ENCODE measurements at places on chromosomes 13 and 19. TPM values are rescaled to one million over a fixed set of nuclear protein-coding genes. Genes with fewer than 3 reads are reported as not detected.

Gene CLIP3
- 3.6 TPM for total RNA-seq

Gene MPHOSPH8
- total RNA-seq: 17.4 TPM

- no peak for DNase-seq
- no peaks in the 10 kb centered on the region for H3K36me3 ChIP-seq
- H3K4me1 ChIP-seq: no peaks in the 10 kb centered on the region
Observed at GRCh38 chr13:42873081-42873480, 91.7 kb downstream of the FAM216B start.

- no peak overlapping the region for H3K4me3 ChIP-seq
- no peaks in the 10 kb centered on the region for H3K4me1 ChIP-seq
- no peak overlapping the region for H3K27ac ChIP-seq
Observed at GRCh38 chr13:49652355-49653305, 24.3 kb downstream of the ARL11 start.

DNA sequence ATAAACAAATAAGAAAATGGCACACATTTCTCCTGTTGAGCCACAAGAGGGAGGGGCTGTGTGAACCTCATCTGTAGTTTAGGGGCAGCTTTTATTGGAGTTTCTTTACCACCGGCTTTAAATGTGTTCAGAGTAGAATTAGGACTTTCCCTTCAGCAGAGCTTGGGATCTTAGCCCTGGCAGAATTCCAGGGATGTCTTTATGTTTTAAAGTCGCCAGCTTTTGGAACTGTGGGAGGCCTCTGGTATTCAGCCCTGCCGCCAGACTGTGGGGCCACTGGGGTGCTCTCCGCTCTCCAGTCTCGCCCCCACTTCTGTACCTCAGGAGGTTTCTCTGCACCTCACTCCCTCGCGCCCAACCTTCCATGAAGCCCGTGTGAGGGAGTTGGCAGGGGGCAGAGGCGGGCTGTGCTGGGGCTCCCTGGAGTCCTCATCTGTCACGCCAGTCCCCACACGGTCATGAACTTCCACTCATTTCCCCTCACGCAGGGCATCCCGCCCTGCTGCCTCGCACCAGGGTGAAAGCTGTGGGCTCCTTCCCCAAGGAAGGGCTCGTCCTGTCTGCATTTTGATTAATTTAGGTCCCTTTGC lies 31.5 kb downstream of the CCDC8 start:
- peaks cover 55% of the 10 kb centered on the region for H3K36me3 ChIP-seq
- H3K4me1 ChIP-seq: no peaks in the 10 kb centered on the region
- DNase-seq: no peak

- no peaks in the 10 kb centered on the region for H3K27me3 ChIP-seq
- DNase-seq: no peak
- peaks cover 75% of the 10 kb centered on the region for H3K36me3 ChIP-seq
- peaks cover 9% of the 10 kb centered on the region for H3K4me1 ChIP-seq
- no peak overlapping the region for H3K27ac ChIP-seq
Observed at GRCh38 chr13:111210091-111210490, 95.0 kb downstream of the ARHGEF7 start.

DNA sequence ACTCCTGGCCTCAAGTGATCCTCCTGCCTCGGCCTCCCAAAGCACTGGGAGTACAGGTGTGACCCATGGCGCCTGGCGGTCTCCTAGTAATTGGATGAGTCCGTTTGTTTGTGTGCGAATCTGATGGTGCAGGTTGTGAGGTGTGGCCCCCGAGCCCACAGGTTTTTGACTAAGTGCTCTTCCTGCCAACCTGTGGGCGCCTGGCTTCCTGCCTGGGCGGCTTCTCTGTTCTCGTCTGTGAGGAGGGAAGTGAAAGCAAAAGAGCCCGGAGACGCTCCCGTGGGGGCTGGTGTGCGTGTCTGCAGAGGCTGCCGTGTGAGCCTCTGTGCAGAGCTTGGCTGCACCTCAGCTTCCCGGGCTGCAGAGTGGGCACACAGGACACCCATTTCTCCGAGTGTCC lies 10.0 kb downstream of the ARHGAP45 start:
- H3K27ac ChIP-seq: peak overlapping the region; percentile 88
- H3K4me3 ChIP-seq: peak overlapping the region; percentile 24
- H3K4me1 ChIP-seq: peaks cover 43% of the 10 kb centered on the region
- H3K27me3 ChIP-seq: no peaks in the 10 kb centered on the region
- DNase-seq: peak; percentile 85
- H3K36me3 ChIP-seq: peaks cover 81% of the 10 kb centered on the region

DNA sequence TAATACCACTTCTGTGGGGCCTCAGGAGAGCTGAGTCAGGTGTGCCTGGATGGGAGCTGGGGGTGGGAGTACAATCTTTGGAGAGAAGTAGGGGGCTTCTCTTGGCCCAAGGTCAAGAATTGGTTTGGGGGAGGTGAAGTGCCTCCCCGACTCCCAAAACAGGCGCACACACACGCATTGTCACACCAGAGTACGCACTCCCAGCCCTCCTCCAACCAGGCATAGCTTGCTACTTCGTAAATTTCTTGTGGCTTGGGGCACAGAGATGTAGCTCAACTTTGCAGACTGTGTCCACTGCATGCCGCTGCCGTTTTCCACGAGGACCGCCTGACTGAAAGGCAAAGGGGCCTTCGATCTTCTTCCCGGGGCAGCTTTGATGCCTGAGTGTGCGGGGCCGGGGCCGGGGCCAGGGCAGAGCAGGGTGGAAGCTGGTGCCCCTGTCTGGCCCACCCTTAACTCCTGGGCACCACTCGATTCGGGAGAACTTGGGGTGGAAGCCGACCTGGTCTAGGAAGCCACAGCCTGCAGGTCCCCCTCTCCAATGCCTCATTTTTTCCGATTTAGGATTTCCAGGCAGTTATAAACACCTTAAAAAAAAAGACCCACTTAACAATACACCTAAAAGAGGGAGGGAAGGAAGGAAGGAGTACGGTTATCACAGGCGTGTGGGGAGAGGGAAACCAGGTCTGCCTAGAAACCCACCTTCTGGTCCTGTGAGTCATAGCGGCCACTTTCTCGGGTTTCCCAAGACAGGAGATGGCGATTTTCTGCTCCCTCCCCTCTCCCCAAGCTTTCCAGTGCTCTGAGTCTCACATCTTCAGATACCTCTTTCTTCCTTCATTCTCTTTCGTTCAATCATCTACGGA lies 5.8 kb upstream of the TSHZ3 start:
- H3K36me3 ChIP-seq: no peaks in the 10 kb centered on the region
- H3K27me3 ChIP-seq: peaks cover 90% of the 10 kb centered on the region
- H3K27ac ChIP-seq: no peak overlapping the region
- H3K4me1 ChIP-seq: no peaks in the 10 kb centered on the region
- no peak for DNase-seq
- H3K4me3 ChIP-seq: no peak overlapping the region

- no peaks in the 10 kb centered on the region for H3K4me1 ChIP-seq
- no peak for DNase-seq
- no peaks in the 10 kb centered on the region for H3K36me3 ChIP-seq
- H3K27me3 ChIP-seq: no peaks in the 10 kb centered on the region
- H3K4me3 ChIP-seq: no peak overlapping the region
Observed at GRCh38 chr19:42521346-42522030, 6.8 kb downstream of the CEACAM1 start.

DNA sequence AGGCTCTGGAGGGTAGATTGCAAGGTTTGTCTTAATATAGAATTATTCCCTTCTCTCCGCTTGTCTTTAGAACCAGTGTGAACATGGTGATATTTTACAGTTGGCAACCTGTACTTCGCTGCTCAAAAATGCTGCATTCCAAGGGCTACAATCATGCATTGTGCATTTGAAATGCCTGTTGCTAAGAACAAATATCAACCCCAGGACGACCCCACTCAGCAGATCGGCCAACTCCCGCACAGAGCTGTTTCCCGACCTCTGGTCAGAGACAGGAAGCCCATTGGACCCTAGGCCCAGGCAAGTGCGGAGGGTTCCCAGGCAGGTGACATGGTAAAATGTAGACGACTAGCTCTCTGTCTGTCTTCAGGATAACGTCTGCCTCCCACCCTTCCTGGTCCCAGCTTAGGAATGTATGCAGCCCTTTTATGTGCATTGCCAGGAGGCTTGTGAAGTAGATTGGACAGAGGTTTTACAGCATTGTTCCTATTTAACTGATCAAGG lies 263.5 kb downstream of the FOXO1 start:
- H3K36me3 ChIP-seq: no peaks in the 10 kb centered on the region
- no peak overlapping the region for H3K27ac ChIP-seq
- no peaks in the 10 kb centered on the region for H3K27me3 ChIP-seq

GRCh38 chr13:105428811-105429210 lies 1106.7 kb downstream of the EFNB2 start:
- no peaks in the 10 kb centered on the region for H3K36me3 ChIP-seq
- H3K27me3 ChIP-seq: no peaks in the 10 kb centered on the region
- no peak overlapping the region for H3K4me3 ChIP-seq
- DNase-seq: no peak

Measured in thymus (tissue), 14 donors.